ENCODE measurements at places on chromosomes 4 and X. TPM values are rescaled to one million over a fixed set of nuclear protein-coding genes. Genes with fewer than 3 reads are reported as not detected.

GRCh38 chr4:98630737-98631454 lies 27.5 kb downstream of the TSPAN5 start:
- DNase-seq = no peak
- H3K27me3 ChIP-seq = no peaks in the 10 kb centered on the region
- no peak overlapping the region for H3K4me3 ChIP-seq

Gene CABS1
- total RNA-seq = not detected

Gene OPHN1
- not detected for total RNA-seq

Gene RBM10
- 65.5 TPM for total RNA-seq

Data from activated naive CD4-positive, alpha-beta T cell treated with anti-CD3 and anti-CD28 coated beads for 36 hours (primary cell).